ENCODE measurements at places on chromosomes 3 and 15.

- DNase-seq, result no peak
Measured at GRCh38 chr3:66495668-66496045, 5.2 kb downstream of the LRIG1 start.

DNA sequence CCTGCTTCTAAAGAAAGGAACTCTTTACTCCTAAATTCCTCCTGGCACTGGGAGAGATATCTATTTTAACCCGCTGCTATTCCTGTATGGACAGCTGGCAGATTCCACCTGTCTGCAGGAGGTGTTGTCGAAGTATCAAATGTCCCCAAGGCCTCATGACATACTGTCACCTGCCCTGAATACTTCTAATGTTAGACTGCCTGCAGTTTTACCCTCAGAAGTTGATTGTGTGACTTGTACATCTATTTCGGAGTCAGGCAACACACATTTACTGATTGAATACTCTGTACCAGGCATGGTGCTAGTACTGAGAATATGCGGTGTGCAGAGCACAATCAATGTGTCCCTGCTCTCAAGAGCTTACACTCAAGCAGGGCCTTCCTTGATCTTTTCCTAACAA is 38.6 kb downstream of the PDZRN3 start:
- DNase-seq, result no peak

- no peak for DNase-seq
Measured at GRCh38 chr3:126351086-126351770, 6.0 kb downstream of the KLF15 start.

DNA sequence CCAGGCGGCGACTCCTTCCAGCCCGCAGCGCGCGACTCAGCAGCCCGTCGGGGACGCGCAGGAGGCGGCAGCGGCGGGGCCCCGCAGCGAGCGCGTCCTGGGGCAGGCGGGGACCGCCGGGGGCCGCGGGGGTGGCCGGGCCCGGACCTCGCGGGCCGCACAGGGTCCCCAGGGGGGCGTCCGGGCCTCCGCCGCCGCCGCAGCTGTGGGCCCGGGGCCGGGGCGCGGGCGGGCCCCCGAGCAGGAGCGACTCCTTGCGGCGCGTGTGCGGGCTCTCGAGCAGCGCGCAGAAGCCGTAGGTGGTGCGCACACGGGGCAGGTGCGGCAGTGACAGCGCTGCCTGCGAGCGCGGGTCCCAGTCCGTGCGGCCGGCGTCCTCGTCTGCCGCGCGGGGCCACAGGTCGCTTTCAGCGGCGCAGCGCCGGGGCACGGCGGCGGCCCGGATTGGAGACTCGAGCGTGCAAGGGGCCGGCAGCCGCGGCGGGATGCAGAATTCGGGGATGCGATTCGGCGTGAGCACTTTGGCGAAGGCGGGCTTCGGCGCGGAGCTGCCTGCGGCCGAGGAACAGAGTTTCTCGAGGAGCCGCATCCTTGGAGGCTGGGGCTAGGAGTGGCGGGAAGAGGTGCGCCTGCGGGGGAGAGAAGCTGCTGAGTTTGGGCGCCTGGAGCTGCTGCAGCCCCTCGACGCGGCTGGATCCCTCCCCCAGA is 535 bp downstream of the C2CD4B start:
- no peak for DNase-seq

GRCh38 chr15:80811781-80812315 is 32.7 kb downstream of the CEMIP start:
- no peak for DNase-seq

DNA sequence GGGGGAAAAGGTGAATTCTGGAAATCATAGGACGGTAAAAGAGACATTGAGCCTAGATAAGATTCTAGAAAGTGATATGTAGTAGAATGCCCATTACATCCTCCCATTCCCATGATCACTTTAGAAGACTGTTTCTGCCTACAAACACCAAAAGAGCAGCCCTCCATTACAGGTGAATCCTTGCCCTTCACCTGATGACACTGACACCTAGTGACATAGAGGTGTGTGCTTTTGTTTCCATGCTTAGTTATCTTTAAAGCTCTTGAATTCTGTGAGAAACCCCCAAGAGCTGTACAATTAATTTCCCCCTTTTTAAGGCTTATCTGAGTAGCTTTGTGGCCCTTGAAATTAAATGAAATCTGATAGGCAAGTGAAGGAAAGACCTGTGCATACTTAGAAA is 8.3 kb upstream of the BBX start:
- no peak for DNase-seq
